ENCODE measurements at places on chromosomes 3 and 15.

DNA sequence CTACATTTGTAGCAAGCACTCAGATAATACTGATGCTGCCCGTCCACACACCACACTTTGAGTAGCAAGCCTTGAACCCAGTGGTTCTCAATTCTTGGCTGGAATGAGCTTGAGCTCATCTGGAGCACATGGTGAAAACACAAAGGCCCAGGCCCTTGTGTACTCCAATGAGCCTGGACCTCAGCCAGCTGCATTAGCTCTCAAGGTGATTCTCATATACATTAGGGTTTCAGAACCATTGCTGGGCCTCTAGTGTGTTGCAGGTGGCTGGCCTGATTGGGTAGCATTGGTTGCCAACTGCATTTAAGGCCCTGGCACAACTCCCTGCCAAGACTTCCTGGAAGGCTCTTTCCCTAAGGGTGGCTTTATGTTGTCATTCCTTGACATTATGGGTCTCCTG lies 23.4 kb upstream of the ZFAND6 start:
- peak; percentile 11 for DNase-seq

- no peak for DNase-seq
Observed at GRCh38 chr15:96274087-96274440, 56.4 kb upstream of the NR2F2 start.

GRCh38 chr15:52984507-52984906 lies 194.4 kb upstream of the ONECUT1 start:
- no peak for DNase-seq

- DNase-seq = no peak
Observed at GRCh38 chr15:60137711-60138396, 133.7 kb downstream of the FOXB1 start.

DNA sequence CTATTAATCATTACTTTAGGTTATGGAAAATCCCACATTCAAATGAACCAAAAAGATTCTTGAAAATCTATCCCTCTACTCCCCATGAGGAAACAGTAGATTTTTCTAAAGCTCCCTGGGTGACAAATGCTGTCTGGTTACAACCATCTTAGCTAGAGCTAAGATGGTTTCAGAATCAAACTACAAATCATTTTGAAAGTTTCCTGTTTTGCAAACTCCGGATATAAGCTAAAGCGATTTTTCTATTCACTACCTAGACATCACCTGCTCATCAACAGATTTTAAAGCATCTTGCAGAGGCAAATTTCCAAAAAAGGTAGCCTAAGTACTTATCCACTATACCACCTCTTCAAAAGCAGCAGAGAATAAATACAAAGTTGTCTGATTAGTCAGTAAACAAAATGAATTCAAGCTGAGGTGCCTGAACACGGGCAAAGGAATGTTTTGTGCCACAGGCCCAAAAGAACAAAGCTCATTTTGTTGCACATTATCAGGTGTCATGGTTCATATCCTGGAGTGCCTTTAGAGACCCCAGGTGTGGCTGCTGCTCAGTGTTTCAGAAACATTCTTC lies 204.9 kb downstream of the TNIK start:
- DNase-seq = no peak

DNA sequence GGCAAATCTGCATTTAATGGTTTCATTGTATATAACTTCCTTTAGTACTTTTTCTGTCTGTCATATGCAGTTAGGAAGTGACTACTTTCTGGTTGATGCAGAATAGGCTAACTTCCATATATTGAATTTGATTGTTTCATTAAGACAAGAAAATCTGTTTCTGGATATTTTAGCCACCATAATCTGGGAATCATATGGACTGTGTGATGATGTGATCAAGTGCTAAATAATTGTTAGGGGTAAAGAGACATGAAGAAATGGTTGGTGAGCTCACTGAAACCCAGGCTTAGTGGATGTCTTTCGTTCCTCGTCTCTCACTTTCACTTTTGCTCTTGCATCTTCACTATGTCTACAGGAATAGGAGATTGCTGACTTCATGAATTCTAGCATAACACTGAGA lies 3.5 kb upstream of the MNS1 start:
- DNase-seq = no peak

DNA sequence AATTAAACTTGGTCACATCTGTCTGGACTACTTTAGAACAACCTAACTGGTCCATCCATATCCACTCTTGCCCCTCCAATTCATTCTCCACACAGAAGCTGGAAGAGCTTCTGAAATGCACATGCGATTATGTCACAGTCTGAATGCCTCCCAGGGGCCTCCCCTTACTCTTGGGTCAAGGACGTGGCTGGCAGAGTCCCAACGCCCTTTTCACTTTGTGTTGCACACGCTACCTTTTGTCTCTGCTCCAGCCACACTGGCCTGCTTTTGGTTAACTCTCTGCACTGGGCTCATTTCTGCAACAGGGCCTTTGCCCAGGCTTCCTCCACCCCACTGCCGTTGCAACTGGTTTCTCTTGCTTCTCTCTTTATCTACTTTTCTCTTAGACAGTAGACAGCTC lies 245.2 kb downstream of the IL20RB start:
- no peak for DNase-seq

Data from NCI-H774 (cell line).